ENCODE measurements at places on chromosomes 13 and 19.
A peak's percentile ranks its signal among the peaks of the same experiment; 100 is the strongest.

GRCh38 chr19:5588441-5588840 is 20.7 kb upstream of the TINCR start:
- DNase-seq = peak; percentile 14

GRCh38 chr13:51066091-51066831 is 44.8 kb downstream of the C13orf42 start:
- DNase-seq = no peak

DNA sequence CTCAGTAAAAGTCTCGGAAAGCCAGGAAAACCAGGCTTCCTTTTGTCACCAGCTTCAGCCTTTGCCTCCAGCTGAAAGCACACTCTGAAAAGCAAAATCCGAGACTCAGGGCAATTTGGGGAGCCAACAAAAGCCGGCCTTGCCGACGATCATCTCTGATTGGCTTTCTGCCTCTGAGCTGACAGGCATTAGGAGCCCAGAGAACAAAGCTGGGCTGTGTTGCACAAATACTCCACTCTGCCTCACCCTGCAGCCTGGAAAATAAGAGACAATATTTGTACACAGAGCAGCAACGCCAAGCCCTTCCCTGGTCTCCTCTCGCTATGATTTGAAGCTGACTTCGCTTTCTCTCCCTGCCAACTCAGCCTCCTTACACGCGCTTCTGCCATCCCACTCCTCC is 46.9 kb downstream of the CACNA1A start:
- DNase-seq = no peak

DNA sequence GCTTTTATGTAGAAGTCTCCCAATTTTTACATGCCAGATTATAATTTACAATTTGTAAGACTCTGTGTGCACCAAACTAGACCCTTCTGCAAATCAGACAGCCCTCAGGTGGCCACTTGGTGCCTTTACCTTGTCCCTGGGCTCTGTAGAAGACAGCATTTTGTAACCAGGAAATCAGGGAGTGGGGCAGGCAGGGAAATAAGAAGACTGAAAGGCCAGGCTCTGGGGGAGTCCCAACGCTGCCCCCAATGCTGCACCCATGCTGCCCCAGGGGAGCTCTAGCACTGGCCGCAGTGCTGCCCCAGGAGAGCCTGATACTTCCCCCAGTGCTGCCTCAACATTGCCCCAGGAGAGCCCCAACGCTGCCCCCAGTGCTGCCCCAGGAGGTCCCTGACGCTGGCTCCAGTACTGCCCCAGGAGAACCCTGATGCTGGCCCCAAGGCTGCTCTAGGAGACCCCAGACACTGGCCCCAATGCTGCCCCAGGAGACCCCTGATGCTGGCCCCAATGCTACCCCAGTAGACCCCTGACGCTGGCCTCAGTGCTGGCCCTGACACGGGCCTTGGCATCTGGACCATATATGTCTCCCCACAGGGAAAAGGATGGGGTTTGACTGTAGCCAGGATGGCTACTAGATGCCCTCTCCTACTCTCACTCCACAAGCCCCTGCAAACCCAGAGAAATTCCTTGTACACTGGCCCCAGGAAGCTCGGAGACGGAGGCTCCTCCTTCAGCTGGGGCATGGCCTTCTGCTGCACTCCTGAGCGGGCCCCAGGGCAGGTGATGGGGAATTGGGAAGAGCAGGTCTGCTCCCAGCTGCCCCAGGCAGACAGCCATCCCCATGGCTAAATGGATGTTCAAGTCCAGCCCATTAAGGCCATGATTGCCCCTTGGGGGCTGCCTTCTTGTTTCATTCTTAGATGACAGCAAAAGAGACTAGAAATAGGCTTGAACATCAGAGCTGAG is 23.6 kb downstream of the VSTM2B start:
- no peak for DNase-seq

DNA sequence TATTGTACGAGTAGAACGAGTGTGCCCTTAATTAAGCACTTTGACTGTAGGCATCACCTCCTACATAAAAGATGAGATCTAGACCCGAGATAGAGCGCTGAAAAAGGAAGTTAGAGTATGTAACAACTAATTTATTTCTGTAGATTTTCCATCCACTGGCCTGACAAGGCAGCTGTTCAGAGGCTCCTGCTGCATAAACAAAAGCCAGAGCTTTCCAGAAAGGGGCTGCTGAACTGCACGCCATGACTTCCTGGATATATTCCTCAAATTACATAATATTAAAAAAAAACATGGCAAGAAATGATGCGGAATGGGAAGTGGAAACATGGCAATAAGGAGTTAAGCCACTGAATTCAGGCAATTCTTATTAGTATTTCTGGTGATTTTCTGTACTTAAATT is 89.7 kb downstream of the AKAP11 start:
- DNase-seq = no peak

DNA sequence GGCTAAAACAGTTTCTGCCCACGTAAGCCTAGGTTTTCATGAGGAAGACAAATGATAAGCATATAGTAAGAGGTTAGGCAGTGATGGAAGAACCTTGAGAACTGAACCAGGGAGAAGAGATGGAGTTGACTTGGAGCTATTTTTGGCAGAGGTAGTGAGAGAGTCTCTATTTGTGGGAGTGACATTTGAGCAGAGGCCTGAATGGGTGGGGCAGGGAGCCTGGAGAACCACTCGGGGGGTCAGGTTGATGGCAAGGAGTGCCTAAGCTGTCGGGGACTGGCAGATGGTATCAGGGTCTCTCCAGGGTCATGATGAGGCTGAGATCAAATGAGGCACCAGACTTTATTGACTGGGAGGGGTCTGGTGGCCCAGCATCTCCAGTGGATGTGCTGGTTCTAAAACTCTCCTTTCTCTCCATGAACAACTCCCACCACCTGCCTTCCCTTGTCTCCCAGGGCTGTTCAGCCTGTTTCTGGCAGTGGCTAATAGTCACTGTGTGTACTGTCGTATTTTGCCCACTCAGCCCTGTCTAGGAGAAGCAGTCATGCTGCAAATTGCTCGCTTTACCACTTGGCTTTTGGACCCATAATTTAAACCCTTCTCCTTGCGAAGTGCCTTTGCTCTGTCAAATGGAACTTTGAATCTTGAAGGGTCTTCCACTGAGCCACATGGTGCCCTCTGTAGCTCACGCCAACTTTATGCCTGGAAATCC is 3.6 kb downstream of the MAU2 start:
- DNase-seq = no peak

- no peak for DNase-seq
These were observed 5.6 kb downstream of the PLEKHA4 start for GRCh38 chr19:48862827-48863226.

DNA sequence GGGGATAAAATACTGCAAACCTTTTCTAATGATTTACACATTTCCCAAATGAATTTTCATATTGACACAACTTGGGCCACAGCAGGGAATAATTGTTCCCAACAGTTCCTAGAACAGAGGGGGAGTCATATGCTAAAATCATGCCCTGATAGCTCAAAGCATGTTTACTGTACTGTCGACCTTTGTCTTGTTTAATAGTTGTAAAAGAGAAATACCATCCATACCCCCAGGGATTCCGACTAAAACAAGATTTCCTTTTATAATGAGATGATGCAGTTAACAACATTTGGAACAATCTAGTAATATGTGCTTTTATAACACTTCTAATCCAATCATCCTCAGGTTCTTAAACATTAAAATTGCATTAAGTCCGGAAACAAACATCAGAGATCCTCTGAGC is 759.7 kb downstream of the OLFM4 start:
- DNase-seq = no peak

GRCh38 chr19:6239401-6239844 is 40.4 kb downstream of the MLLT1 start:
- DNase-seq = peak; percentile 52

DNA sequence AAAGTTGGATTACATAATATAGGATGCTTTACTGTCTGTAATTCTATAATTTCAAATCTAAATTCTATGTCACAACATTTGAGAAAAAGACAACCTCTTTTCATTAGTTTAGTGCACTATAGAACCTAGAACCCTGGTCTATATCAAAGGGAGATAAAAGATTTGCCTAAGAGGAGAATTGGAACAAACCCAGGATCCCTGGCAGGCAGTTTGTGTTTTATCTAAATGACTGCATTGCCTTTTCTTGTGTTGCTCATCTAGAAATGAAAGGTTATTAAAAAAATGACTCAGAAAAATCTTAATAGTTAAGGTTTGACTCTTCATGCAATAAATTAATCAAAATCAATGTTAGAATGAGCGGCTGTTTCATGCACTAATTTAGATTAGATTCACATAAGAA is 96.7 kb downstream of the PCDH9 start:
- DNase-seq = no peak

DNA sequence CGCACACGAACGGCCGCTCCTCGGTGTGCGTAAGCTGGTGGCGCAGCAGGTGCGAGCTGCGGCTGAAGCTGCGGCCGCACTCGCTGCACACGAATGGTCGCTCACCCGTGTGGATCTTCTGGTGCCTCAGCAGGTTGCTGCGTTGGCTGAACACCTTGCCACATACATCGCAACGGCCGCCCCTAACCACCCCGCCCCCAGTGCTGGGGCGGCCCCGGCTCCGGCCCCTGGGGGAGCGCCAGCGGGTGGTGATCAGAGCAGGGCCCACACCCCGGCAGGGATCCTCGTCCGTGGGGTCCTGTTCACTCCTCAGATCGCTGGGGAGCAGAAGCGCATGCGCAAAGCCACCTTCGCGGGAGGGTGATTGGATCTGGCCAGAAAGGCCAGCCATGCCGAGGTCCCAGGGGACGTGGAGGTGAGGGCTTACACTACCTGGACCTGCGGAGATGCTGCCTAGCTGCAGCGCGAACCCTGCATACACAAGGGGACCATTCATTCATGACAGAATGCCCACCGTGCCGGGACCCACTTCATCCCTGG is 4.7 kb upstream of the UBE2M start:
- no peak for DNase-seq

- no peak for DNase-seq
These were observed 9.3 kb upstream of the LAIR1 start for GRCh38 chr19:54373781-54374631.

- DNase-seq = peak; percentile 54
These were observed 7.1 kb upstream of the PNMA8A start for GRCh38 chr19:46478356-46478986.

GRCh38 chr19:4586245-4586644 is 26.8 kb upstream of the SEMA6B start:
- no peak for DNase-seq

DNA sequence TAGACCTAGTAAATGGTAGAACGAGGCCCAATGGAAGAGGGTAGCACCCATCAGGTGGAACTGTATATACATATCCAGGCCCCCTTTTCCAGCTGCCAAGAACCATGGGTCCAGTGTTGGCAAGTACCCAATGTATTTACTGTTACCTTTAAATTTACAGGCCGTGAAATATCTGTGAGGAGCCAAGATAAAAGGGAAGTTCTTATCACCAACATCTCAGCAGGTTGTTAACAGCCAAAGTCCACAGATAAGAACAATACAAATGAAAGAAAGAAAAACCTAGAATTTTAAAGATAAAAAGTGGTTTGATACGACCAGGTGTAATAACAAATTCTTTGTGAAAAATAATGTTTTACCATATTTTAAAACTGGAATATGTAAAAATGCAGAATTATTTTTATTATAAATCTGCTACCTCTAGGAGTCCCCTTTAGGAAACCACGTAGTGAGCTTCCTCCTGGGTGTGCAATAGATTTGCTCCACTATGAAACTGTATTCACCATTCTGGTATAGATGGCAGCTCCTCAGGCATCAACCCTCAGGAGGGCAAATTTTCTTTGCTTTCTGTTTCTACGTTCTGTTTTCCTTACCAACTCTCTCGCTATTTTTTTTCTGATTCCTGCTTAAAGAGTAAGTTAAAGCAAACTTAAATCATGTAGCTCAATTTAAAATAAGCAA is 292.2 kb upstream of the SLC10A2 start:
- no peak for DNase-seq

Measured in AG10803 (cell line).